ENCODE measurements at places on chromosomes 3 and 15.
A peak's percentile ranks its signal among the peaks of the same experiment; 100 is the strongest.

- DNase-seq = no peak
Measured at GRCh38 chr3:138323971-138324370, 5.7 kb downstream of the NME9 start.

- no peak for DNase-seq
Measured at GRCh38 chr3:45673273-45673672, 15.9 kb upstream of the SACM1L start.

DNA sequence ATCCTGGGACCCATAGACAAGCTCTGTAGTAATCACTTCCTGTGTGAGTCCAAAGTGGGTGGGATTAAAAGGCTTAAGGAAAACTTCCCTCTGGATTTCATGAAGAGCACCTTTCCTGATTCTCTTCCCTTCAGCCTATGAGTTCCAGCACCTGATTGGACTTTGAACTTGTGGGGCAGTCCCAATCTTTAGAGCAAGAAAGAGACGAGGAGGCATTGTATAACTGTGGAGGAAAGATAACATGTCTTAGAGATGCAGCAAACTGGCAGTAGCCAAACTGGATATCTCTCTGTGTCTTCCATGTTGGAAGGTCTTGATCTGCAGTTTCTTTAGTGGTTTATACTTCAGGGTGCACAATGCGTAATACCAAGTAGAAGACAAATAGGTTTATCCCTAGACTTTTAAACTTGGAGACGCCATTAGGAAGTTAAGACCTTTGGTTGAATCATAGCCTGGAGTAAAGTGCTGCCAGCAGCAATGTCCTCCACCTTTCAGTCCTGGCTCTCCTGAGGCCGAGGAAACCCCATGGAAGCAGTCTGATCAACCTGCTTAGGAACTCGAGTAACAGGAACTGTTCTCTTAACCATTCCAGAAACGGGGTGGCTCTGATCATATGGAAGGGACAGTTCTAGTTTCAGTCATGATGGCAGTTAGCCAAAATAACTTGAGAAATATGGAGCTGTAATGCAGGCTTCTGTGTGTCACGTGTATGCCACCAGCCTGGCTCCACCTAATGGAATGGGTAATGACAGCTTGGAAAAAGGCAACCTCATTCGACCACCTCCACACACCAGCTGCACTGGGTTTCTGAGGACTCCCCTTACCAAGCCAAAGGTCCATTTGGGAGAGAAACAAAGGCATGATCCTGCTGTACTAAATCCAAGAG, 4.7 kb downstream of the EIF1B start:
- peak; percentile 15 for DNase-seq

GRCh38 chr3:175274474-175275218, 415.5 kb downstream of the NAALADL2 start:
- DNase-seq = no peak

DNA sequence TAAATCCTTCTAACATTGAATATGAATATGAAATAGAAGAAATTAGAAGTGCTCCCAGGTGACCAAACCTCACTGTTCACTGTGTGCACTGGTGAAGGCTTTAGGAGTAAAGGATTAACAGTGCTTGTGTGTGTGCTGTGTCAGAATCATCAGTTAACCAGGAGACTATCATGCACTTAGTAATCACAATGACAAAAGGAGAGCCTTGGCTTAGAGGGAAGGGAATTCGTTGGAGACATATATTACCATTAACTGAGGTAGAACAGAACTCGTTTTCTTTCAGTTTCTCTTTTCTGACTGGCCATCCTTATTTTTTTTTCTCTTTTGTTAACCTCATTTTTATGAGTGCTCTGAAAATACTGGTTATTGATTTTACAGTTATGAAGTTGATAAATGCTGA, 213.3 kb upstream of the GBE1 start:
- DNase-seq = no peak

DNA sequence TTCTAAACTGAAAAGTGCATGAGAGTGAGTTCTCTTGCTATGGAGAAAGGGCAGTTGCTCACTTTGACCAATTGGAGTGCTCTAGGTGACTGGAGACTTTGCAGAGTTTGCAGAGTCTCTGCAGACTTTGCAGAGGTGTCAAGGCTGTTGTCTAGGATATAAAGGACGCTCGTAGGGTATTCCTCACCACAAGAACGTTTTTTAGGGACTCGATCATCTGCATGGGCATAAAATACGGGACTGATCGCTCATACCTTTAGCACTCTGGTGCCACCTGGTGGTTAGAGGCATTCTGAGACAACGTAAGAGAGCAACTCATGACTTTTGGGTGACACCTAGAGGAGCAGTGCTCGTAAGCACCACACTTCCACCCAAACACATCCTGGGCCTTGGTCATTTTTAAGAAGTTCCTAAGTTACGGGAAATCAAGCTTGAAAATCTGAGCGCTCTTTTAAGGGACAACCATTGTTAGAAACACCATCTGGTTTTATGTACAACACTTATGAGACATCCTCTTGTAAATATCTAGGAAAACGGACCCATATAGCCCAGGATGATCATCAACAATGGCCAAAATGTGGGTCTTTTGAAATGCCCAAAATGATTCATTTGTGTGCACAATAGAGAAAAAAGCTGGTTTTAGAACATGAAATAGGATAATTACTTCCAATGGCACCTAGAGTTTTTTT, 51.6 kb upstream of the XCR1 start:
- DNase-seq = peak; percentile 91

GRCh38 chr3:143849854-143850549, 1.7 kb upstream of the SLC9A9 start:
- peak; percentile 85 for DNase-seq

GRCh38 chr3:16697443-16698147, 92.4 kb upstream of the DAZL start:
- DNase-seq = peak; percentile 47

GRCh38 chr15:69668963-69669362, 216.3 kb downstream of the RPLP1 start:
- no peak for DNase-seq

DNA sequence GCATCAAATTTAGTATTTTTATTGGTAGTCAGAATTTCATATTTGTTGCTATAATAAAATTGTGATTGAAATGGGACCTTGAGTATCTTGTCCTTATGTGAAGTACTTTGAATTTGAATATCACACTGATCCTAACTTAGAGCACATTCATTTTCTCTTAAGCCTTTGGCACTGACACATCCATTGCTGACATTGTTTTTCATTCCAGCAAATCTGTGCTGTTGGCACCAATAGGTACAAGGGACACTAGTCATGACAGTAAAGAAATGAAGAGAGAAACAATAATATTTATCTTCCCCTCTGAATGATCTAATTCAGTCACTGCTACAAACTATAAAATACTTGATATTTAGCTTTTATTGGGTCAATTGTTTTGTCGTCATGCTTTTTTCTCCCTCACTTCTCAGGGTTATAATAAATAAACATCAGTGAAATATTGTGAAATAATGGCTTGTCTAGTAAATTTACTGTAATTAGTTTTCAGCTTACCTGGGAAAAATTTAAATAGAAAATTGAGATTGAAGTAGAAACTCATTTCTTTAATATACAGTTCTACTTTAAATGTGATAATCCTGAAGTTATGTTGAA, 166.8 kb upstream of the MLF1 start:
- no peak for DNase-seq

GRCh38 chr3:99482191-99482590, 156.2 kb upstream of the COL8A1 start:
- no peak for DNase-seq

DNA sequence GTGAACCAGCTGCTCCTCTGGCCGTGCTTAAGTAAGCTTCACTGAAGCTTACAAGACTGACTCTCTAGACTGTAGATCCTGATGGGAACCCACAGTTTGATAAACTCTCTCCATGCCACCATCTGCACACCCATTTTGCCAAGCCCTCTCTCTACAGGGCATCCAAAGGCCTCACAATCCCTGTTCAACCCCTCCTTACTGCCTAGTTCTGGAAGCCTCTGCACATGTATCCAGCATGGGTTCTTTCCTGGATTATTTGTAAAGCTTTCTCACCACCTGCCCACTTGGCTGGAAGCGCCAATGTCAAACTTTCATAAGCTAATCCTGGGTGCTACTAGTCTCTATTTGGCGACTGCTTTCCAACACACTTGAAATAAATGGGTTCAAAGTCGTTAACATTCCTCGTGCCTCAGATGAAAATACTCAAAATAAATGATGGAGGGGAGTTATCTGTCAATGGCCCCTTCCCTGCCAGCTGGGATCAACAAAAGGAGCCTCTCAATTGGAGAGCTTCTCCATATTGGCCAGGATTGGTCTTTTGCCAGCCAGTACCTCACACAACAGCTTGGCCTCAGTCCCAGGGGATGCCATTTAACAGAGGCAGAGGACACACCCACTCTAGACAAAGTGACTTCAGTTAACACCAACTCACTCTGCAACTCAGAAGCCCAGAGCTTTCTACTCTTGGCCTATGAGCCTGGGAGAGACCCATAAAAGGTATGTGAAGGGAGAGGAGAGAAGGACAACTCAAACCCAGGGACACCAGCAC, 48.1 kb downstream of the SH3BP5 start:
- DNase-seq = peak; percentile 32

DNA sequence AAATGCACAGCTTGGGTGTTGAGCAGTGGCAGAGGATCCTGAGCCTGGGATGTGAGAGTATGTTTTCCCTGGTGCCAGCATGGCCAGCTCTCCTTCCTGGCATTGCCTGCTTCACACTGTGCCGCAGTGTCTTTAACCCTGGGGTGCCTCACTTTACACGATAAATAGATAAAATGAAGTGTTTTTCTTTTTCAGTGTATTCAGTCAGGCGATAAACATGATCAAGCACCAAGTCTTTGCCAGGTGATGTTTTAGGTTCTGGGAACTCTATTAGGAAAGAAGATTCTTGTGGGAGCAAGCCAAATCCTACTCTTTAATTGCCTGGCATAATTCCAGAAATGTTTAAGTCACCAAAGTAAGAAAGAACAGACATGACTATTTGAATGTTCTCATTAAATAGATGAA, 14.0 kb downstream of the ABHD6 start:
- no peak for DNase-seq

DNA sequence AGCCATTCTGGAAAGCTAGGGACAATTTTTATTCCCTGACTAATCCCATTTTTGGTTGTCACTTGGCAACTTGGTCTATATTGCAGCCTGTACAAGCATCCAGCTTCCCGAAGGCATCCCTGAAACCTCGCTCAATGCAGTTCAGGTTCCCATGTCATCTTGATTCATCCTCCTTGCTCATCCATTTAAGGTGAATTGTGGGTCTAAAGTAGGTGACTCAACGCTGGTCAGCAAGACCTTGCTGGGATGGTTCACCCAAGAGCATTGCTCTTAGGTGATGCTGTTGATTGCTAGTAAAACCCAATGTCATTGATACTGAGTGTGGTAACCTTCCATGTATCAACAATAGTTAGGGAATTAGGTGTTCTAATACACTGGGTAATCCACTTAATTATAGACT, 13.1 kb upstream of the RAB8B start:
- peak; percentile 55 for DNase-seq

DNA sequence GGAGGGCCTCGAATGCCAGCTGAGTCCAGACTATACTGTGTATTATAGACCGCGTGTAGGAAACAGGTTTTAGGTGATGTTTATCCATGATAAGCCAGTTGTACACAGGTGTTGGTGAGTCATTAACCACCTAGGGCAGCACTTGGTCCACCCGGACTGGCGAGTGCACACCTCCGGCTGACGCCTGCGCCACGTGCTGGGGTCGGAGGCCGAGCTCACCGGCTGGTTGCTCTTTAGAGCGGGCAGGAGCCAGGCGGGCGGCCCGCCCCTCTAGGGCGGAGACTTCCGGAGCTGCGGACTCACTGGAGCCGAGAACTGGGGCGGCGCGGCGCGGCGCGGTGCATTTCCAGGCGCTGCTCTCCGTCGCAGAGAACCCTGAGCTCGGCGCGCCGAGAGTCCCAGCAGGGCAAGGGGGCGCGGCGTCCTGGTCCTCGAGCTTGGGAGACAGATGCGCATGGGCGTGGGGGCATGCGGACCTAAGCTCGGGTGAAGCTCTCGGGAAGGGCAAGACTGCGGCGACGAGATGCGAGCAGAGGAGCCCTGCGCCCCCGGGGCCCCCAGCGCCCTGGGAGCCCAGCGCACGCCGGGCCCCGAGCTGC, at the start of gene ESYT3:
Gene ESYT3, plus strand, starts transcription at position 341 of the 599 bp plus-strand sequence. Its CDS starts 183 bp downstream, at position 524.
- DNase-seq = peak; percentile 60

DNA sequence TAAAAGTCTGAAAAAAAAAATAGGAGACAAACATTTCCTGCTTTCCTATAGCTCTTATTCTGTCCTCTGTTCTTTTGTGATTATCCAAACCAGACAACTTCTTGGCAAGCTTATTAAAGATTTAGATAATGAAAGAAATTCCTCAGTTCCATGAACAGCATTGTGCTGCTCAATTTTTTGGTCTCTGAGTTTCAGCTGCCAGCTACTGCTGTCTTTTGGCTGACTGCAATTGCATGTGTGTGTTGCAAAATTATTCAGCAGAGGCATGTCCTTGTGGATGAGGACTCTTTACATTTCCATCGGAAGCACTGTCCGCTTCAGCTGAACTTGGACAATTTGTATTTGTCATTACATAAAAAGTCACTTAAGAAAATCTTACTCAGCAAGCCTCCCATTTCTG, 397.3 kb upstream of the RASGRP1 start:
- DNase-seq = peak; percentile 43

GRCh38 chr3:42539871-42540714, 37.6 kb downstream of the VIPR1 start:
- peak; percentile 10 for DNase-seq

GRCh38 chr3:57963811-57964346, 44.3 kb upstream of the FLNB start:
- no peak for DNase-seq

DNA sequence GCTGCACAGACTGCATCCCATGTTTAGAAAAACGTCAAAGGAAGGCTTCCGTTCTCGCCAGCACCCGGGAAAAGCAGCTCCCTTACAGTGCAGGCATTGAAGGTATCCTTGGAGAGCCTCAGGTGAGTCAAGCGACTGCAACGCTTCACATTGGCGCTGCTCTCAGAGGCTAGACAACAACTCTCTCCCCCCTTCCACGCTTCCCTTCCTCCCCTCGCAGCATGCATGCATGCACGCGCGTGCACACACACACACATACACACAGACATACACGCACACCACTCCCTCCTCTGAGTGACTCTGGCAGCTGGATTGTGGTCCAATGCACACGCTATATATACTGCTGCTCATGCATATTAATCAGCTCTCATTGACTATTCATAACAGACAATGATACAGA, 191.1 kb downstream of the PDZRN3 start:
- DNase-seq = peak; percentile 41

DNA sequence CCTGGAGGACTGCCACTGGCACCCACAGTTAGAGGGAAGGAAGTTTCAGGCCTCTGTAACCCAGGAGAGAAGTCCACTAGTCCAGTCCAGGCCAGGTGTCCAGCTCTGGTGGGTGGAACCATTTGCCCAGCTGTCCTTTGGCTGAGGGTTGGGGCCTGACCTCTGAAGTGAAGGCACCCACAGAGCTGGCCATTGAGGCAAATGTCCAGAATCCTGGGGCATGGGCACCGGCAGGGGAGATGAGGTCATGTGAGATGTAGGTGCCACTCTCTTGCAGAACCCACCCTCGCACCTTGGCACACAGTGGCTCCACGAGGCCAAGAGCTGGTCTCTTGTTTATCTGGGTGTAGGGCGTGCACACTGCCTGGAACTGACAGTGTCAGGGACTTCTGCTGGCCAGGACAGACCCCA, 162.8 kb downstream of the SMAD6 start:
- no peak for DNase-seq

GRCh38 chr3:129119365-129120100, 2.1 kb downstream of the RAB43 start:
- no peak for DNase-seq

GRCh38 chr3:16286161-16286560, 21.1 kb downstream of the OXNAD1 start:
- no peak for DNase-seq

All from fibroblast of skin of right biceps (primary cell).